Astrocyte (in vitro differentiated cells and primary cell): ENCODE measurements at places on chromosomes 4 and X. TPM values are rescaled to one million over a fixed set of nuclear protein-coding genes. Genes with fewer than 3 reads are reported as not detected.

RHOXF2 gene
- total RNA-seq: not detected in 2 replicates

FRMPD4 gene
- total RNA-seq: 0.19 and 0.54 TPM in 2 replicates

TRIM61 gene
- 1.4 and 2.2 TPM in 2 replicates for total RNA-seq

NUDT11 gene
- 9.9 and 12.7 TPM in 2 replicates for total RNA-seq

BRS3 gene
- total RNA-seq: not detected in 2 replicates

RAB39B gene
- 1.5 and 2.0 TPM in 2 replicates for total RNA-seq

MAPK10 gene
- 4.6 and 7.5 TPM in 2 replicates for total RNA-seq

TSPAN7 gene
- total RNA-seq: 3.5 and 4.8 TPM in 2 replicates

RNF128 gene
- total RNA-seq: 14.9 and 17.5 TPM in 2 replicates

NAP1L3 gene
- 10.8 and 11.3 TPM in 2 replicates for total RNA-seq

GRCh38 chr4:76233529-76233928 lies 18.0 kb upstream of the FAM47E start:
- no peak for DNase-seq

GRCh38 chr4:102437111-102437510 lies 64.0 kb upstream of the NFKB1 start:
- DNase-seq: no peak

- no peak for DNase-seq
Observed at GRCh38 chrX:106606571-106606970, 5.2 kb upstream of the RADX start.

DNA sequence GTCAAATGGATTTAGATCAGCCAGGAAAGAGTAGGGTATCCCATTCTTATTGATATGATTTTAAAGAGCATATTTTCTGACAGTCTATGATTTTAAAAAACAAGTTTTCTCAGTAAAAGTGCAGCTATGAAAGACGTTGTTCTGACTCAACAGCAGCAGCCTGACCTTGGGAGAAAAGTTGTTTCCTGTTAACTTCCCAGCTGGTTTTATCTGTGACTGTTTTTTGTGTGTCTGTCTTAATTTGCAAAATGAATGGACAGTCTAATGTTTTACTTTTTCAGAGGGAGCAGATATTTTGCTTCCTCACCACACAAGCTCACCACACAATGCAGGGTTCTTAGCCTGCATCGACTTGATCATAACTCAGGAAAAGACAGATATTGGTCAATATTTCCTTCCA lies 764 bp upstream of the MTHFD2L start:
- peak; percentile 48 for DNase-seq

DNA sequence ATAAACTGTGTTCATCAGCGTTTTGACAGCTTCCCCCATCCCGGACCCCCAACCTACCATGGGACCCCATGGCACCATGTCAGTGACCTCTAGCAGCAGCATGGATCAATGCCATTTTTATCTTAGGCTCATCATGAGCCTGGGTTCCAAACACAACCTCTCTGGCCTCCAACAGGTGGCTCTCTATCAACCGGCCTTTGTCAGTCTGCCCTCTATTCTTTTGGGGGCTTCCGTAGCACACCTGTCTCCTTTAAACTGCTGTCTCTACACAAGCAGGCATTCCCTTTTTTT lies 721 bp upstream of the TMEM150C start:
- no peak for DNase-seq

GRCh38 chrX:24153796-24154189 lies 4.3 kb downstream of the ZFX start:
- no peak for DNase-seq

GRCh38 chrX:3346501-3347259 lies at the start of gene MXRA5:
MXRA5 (minus strand) TSS chrX:3346652; CDS start chrX:3343833, 2,819 bp downstream.
- DNase-seq: peak; percentile 62

DNA sequence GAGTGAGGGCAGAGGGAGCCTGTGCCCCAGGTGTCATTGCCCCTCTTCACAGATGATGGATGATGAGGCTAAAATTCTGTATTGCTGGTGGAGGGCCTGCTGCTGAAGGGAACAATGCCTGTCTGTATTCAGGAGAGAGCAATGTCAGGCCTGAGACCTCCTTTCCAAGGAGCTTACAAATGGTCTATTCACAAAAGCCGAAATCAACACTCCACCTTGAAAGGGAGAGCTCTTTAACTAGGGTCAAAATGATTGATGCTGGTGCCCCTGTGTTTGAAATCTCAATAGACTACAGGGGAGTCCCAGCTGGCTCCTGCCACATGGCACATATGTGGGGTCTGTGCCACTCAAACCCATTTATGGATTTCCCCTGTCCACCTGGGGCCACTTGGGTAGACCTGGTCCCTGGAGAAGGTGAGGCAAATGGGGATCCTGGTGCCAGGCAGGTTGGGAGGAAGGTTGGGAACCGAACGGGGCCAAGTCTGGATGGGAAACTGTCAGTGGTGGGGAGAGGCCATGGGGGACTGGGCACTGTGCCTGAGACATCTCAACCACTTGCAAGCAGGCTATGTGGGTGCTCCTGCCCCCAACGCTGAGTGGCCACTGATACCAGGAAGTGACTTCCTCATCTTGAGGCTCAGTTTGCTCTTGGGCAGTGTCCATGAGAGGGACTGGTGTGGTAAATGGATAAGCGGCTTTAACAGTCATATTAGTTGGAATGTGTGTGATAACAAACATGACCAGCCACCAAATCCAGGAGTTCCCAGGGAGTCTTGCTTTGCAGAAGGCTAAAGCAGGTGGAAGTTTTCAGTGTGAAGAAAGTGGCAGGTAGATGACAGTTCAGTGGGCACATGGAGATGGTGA lies 223.8 kb upstream of the PSAPL1 start:
- DNase-seq: peak; percentile 66

GRCh38 chr4:155946486-155946885 lies 7.2 kb downstream of the CTSO start:
- DNase-seq: peak; percentile 73

- DNase-seq: no peak
Observed at GRCh38 chrX:47172971-47173792, 20.4 kb upstream of the UBA1 start.

- DNase-seq: no peak
Observed at GRCh38 chr4:147088146-147088545, 142.5 kb upstream of the TTC29 start.

DNA sequence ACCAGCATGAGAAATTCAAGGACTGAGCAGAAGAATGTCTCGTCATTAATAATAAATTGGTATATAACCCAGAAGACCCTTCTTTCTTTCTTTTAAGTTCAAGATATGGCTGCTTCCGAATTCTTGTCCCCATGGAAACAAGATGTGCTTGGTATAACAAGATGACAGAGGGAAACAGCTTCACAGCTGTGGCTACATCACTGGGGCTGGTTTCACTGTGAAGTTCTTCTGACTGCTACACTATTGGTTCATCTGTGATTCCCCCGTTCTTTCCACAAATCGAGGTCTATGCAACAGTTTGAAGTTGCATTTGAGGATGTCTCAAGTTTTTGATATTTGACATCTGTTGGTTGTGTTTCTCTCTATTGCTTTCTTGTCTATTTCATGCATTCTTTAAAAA lies 12.3 kb upstream of the DTHD1 start:
- DNase-seq: no peak

DNA sequence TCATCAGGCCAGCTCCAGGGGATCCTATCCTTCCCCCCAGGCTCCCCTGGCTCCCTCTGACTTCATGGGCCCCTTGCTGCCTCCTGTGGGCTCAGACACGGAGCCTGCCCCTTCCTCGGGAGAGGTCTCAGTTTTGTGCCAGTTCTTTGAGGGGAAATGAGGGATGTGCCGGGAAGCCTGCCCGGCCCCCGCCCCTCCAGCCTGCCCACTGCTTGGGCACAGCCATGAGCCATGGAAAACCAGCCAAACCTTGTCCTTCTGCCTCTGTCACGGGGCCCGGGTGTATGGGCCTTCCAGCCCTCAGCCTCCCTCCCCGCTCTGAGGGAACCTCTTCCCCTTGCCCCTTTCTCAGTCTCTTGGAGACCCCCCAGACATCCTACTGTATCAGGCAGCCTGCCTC lies 6.8 kb downstream of the BGN start:
- no peak for DNase-seq

- peak; percentile 50 for DNase-seq
Observed at GRCh38 chr4:113941836-113942235, 37.6 kb downstream of the ARSJ start.

DNA sequence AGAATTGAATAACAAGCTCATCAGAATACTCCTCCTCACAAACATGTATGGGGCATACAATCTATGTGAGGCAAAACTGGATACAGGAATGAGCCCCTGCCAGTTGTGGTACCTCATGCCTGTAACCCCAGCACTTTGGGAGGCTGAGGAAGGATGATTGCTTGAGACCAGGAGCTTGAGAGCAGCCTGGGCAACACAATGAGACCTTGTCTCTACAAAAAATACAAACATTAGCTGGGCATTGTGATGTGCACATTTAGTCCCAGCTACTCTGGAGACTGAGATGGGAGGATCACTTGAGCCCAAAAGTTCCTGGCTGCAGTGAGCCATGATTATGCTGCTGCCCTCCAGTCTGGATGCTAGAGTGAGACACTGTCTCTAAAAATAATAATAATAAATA lies 611.0 kb downstream of the NLGN4X start:
- DNase-seq: no peak

DNA sequence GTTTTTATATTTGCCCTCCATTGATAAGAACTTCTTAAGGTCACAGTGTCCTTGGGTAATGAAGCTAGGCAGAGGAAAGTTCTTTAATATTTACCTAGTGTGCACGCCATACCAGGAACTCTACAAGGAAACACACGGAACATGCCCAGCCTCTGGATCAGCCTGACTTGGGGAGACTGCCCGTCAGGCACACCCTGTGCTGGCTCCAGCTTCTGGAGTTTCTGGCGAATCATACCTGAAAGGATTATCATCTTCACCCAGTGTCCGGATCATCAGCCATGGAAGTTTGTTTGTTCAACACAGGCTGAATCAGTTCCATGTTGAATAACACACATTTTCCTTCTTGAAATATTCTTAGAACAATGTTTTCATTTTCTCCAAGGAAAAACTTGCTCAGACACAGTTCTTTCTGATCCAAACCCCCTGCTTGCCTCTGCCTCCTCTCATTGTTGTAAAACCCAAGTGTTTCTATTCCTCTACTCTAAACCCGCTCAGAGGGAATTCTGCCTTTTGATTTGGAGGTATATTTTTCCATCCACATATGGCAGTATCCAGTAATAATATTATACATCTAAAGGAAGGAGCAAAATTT lies 176.7 kb downstream of the SHROOM3 start:
- DNase-seq: peak; percentile 53

DNA sequence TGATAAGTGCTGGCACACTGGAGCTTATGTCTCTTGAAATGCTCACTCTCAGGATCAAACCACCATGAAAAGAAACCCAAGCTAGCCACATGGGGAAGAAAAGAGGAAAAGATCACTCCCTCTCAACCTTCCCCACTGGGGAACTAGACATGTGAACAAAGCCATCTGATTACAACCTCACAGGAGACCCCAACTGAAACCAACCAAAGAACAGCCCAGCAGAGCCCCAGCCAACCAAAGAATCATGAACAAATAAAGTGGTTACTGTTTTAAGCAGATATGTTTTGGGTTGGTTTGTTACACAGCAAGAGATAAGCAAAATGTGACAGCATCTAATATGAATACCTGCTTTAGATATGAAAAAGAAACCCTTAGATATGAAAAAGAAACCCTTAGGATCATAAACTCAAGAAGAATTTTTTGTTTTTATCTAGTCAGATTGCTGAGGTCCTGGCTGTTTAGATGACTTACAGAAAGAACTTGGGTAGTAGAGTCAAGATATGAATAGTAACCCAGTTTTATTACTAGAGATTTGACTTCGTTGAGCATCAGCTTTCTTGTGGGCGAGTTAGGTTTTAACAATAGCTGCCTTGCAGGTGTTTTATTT lies 23.7 kb upstream of the TLR7 start:
- no peak for DNase-seq
